Aorta (tissue), 5 donors: ENCODE measurements at places on chromosomes 11 and 22. TPM values are rescaled to one million over a fixed set of nuclear protein-coding genes. Genes with fewer than 3 reads are reported as not detected.
A peak's percentile ranks its signal among the peaks of the same experiment; 100 is the strongest.

DNA sequence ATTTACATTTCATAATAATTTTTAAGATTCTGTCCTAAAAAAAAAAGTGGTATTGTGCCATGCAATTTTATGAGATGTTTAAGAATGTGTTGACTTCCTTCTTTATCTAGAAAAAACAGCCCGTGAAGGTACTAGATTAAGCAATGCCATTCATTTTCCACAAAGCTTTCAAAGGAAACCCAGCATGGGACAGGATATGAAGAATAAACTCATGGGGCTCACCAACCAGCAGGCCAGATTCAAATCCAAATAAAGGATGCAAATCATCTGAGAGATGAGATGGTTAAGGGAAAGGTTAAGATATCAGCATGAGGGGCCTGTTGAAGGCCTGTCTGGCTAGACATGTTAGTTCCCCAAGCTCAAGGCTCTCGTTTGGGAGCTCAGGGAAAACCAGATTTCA lies 199.1 kb downstream of the SWAP70 start:
- no peak overlapping the region for H3K27ac ChIP-seq
- no peaks in the 10 kb centered on the region for H3K36me3 ChIP-seq
- H3K4me1 ChIP-seq = no peaks in the 10 kb centered on the region
- H3K4me3 ChIP-seq = no peak overlapping the region

GRCh38 chr11:19595840-19596751 lies 116.5 kb upstream of the NAV2 start:
- peak; percentile 89 for DNase-seq
- H3K4me1 ChIP-seq = peaks cover 5% of the 10 kb centered on the region
- H3K36me3 ChIP-seq = no peaks in the 10 kb centered on the region
- H3K27ac ChIP-seq = peak overlapping the region; percentile 96
- H3K4me3 ChIP-seq = no peak overlapping the region
- no peaks in the 10 kb centered on the region for H3K27me3 ChIP-seq

Gene SPDYC
- polyA plus RNA-seq = not detected

Gene OR2AG2
- polyA plus RNA-seq = not detected

Gene TRIM3
- 44.9 TPM for polyA plus RNA-seq

DNA sequence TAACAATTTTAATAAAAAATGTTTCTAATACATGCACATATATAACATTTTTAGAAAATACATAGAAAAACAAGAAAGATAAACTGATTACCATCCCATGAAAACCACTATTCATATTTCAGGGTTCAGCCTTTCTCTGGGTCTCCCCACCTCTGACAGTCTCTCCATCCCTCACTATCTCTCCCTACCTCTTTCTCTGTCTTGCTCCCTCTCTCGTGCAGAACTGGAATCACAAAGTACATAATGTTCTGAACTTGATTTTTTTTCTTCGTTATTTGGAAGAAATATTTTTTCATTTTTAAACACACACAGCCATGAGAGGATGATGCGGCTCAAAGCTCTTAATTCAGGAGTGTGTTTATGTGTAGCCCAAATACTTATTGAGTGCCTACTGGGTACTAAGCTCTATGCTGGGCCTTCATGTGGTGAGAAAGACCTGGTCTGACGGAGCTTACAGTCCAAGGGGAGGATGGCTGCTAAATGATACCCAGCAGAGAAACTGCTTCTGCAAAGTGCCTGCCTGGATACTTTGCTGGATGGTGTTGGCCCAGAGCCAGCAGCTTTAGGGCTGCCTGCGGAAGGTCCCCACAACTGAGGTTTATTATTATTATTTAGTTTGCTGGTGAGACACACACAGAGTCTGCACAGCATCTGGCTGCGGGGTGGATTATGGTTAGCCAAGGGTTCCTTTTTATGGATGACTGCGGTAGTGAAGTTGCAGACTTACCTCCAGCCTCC lies 42.6 kb downstream of the SC5D start:
- no peaks in the 10 kb centered on the region for H3K4me1 ChIP-seq
- no peaks in the 10 kb centered on the region for H3K36me3 ChIP-seq
- H3K27ac ChIP-seq = no peak overlapping the region
- H3K4me3 ChIP-seq = no peak overlapping the region

- H3K4me1 ChIP-seq = no peaks in the 10 kb centered on the region
- H3K27me3 ChIP-seq = no peaks in the 10 kb centered on the region
- H3K36me3 ChIP-seq = no peaks in the 10 kb centered on the region
- no peak overlapping the region for H3K4me3 ChIP-seq
Observed at GRCh38 chr11:104594228-104594958, 303.9 kb downstream of the CASP12 start.

- no peaks in the 10 kb centered on the region for H3K4me1 ChIP-seq
- no peaks in the 10 kb centered on the region for H3K27me3 ChIP-seq
- no peak for DNase-seq
- H3K36me3 ChIP-seq = no peaks in the 10 kb centered on the region
Observed at GRCh38 chr22:27467711-27468110, 333.8 kb downstream of the MN1 start.

GRCh38 chr11:102288725-102289083 lies 28.6 kb upstream of the BIRC3 start:
- H3K27me3 ChIP-seq = no peaks in the 10 kb centered on the region
- H3K4me1 ChIP-seq = peaks cover 2% of the 10 kb centered on the region
- H3K36me3 ChIP-seq = no peaks in the 10 kb centered on the region

Gene RIMBP3C
- not detected for polyA plus RNA-seq

GRCh38 chr22:27060190-27060589 lies 402.8 kb downstream of the MIAT start:
- no peaks in the 10 kb centered on the region for H3K4me1 ChIP-seq
- no peak overlapping the region for H3K4me3 ChIP-seq
- no peaks in the 10 kb centered on the region for H3K27me3 ChIP-seq
- no peak for DNase-seq

Gene TRPM5
- not detected for polyA plus RNA-seq

GRCh38 chr11:6545917-6546605 lies 49.0 kb downstream of the DNHD1 start:
- no peak overlapping the region for H3K4me3 ChIP-seq
- DNase-seq = peak; percentile 57
- H3K36me3 ChIP-seq = no peaks in the 10 kb centered on the region
- no peak overlapping the region for H3K27ac ChIP-seq
- H3K4me1 ChIP-seq = no peaks in the 10 kb centered on the region

Gene FAM83F
- polyA plus RNA-seq = not detected

DNA sequence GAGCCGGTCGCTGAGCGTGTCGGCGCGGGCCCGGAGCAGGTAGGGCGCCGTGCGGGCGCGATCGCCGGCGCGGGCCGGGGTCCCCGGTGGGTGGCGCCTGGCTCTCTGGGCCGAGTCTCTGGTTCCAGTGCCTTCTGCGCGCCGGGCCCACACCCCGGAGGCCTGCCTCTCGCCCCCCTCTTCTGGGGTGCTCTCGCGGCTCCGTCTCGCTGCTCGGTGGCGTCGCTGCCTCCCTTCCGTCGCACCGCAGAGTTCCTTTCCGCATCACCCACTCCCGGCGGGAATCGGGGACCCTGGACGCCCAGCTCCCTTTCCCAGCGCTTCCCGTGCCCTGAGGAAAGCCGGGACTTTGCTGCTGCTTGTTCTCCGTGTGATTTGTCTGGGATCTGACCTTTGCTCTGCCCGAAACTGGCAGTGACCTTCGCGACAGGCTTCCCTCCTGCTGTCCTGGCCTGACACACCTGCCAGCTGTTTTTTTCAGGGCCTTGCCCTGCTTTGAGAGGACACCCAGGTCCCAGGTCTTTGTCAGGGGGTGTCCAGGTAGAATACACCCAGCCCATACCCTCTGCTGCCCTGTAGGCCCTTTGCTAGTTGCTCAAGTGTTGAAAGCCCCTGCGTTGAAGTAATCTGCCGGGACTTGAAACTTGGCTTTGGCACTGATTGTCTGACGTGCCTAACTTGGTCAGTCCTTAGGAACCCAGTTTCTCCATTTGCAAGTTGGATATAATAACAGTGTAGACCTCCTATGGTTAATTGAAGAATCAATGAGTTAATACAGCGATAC lies 711 bp downstream of the FDX1 start:
- peak overlapping the region; percentile 38 for H3K27ac ChIP-seq
- peaks cover 5% of the 10 kb centered on the region for H3K4me1 ChIP-seq
- no peaks in the 10 kb centered on the region for H3K36me3 ChIP-seq

DNA sequence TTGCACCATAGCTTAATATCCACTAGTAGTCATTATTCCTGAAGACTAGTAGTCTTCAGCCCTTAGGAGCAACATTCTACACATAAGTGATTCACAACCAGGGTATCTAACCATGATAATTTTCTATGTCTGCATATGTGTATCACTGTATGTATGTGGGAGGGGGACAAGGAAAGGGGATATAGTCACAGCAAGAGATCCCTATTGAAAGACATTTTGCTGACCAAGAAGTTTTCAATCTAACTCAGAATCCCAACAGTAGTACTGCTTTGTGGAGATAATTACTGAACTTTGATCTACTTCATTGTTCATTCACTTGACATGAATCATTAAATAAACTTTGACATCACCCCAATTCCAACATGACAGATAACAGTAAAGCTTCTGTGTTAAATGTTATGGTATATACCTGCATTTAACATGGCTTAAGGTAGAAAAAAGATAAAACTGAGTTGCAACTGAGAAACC lies 10.3 kb downstream of the PIK3C2A start:
- no peak overlapping the region for H3K27ac ChIP-seq
- no peak for DNase-seq
- H3K27me3 ChIP-seq = no peaks in the 10 kb centered on the region

DNA sequence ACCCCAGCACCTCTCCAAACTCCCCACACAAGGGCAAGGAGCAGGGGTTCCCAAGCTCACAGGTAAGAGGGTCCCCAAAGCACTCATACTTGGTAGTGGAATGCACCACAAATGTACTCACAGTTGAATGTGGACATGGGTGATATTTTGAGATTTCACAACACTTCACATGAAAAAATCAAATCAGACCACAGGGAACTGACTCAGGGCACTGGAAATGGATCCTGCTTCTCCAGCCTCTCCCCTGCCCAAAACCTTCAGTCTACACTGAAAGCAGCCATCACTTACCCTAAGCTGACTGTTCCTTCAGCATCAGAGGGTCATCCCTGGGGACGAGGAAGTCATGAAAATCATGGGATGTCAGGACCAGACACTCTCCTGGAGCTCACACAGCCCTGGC lies 40.2 kb downstream of the SCGB1A1 start:
- no peaks in the 10 kb centered on the region for H3K36me3 ChIP-seq
- H3K27me3 ChIP-seq = no peaks in the 10 kb centered on the region
- no peak overlapping the region for H3K4me3 ChIP-seq

GRCh38 chr11:70757241-70757640 lies 358.9 kb downstream of the CTTN start:
- H3K36me3 ChIP-seq = no peaks in the 10 kb centered on the region
- H3K4me1 ChIP-seq = no peaks in the 10 kb centered on the region
- no peak for DNase-seq
- H3K27me3 ChIP-seq = no peaks in the 10 kb centered on the region

DNA sequence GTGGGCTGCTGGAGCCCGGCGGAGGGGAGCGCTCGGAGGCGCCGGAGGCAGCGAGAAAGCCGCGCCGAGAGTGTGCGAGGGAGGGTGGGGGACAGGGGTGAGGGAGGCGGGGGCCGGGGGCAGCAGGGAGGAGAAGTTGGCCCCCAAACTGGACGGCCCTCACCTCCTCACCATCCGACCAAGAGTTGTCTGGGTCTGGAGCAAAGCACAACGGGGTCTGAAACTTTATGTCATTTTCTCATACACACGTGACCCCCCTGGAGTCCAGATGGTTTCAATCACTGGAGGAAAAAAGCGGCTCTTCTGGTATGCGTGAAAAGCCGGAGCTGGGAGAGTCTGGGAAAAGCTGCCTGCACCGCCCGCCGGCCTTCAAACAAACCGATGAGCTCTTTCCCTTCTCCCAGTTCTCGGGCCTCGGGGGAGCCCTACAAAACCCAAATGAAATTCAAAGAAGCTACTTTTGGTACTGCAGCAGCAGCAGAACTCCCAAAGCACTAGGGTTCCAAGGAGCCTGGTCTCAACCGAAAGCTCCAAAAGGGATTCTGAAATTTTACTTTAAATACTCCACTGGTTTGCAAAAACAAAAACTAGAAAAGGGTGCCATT lies 39.7 kb upstream of the AKIP1 start:
- no peaks in the 10 kb centered on the region for H3K4me1 ChIP-seq
- peak overlapping the region; percentile 57 for H3K4me3 ChIP-seq
- H3K27ac ChIP-seq = peak overlapping the region; percentile 63
- no peaks in the 10 kb centered on the region for H3K36me3 ChIP-seq
- DNase-seq = peak; percentile 62

Gene MYOD1
- not detected for polyA plus RNA-seq

GRCh38 chr22:35733791-35734516 lies 16.3 kb downstream of the APOL5 start:
- no peaks in the 10 kb centered on the region for H3K27me3 ChIP-seq
- H3K4me3 ChIP-seq = no peak overlapping the region
- H3K4me1 ChIP-seq = no peaks in the 10 kb centered on the region
- H3K27ac ChIP-seq = no peak overlapping the region
- DNase-seq = no peak

DNA sequence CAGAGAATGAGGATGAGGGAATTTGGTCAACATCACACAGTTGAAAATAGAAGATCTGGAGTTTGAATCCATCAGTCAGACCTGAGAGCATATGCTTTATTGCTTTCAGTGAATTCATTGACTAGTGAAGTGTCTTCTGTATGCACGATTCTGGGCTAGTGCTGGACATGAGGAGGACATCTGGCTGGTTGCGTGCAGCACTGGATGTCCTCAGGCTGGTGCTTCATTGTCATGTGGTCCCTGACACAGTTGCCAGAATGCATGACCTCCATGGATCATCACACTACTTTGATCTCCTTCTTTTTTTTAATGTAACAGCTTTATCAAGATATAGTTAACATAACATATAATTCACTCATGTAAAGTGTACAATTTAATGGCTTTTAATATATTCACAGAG lies 44.5 kb upstream of the MMP7 start:
- H3K27ac ChIP-seq = no peak overlapping the region
- H3K4me1 ChIP-seq = no peaks in the 10 kb centered on the region
- H3K4me3 ChIP-seq = no peak overlapping the region
- no peaks in the 10 kb centered on the region for H3K27me3 ChIP-seq
- H3K36me3 ChIP-seq = no peaks in the 10 kb centered on the region

DNA sequence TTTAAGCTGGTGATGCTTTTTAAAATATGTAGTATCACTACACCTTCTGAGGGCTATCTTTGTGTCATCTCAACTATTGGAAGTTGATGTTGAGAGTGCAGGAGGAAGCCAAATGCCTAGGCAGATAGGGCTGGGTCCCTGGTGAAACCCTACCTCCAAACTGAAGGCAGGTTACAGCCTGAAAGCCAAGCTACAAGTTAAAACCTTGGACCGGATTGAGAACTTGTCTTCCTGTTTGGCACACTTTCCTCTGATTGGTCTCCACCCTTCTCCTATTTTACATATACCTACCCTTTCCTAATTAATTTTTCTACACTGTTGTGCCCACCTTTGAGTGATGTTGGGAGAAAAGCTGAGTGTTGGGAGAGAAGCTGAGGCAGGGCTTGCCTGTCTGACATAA lies 287.8 kb upstream of the CNTN5 start:
- H3K4me3 ChIP-seq = no peak overlapping the region
- DNase-seq = no peak

Gene PANX3
- polyA plus RNA-seq = not detected

Gene CENPM
- not detected for polyA plus RNA-seq
